Activated CD8-positive, alpha-beta memory T cell treated with anti-CD3 and anti-CD28 coated beads for 48 hours (primary cell): ENCODE measurements at places on chromosomes 11 and 22.

DNA sequence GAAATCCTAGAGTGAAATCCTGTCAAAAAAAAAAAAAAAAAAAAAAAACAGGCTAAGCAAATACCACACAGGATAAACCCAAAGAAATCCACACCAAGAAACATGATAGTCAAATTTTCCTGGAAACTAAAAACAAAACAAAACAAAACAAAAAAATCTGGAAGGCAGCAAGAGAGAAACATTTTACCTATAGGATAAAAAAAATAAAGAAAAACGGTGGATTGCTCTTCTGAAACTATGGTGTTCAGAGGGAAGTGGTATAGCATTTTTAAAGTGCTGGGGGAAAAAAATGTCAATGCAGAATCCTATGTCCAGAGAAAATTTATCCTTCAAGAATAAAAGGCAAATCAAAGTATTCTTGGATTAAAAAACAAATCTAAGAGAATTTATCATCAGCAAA, 41.6 kb upstream of the CBX7 start:
- DNase-seq: no peak

DNA sequence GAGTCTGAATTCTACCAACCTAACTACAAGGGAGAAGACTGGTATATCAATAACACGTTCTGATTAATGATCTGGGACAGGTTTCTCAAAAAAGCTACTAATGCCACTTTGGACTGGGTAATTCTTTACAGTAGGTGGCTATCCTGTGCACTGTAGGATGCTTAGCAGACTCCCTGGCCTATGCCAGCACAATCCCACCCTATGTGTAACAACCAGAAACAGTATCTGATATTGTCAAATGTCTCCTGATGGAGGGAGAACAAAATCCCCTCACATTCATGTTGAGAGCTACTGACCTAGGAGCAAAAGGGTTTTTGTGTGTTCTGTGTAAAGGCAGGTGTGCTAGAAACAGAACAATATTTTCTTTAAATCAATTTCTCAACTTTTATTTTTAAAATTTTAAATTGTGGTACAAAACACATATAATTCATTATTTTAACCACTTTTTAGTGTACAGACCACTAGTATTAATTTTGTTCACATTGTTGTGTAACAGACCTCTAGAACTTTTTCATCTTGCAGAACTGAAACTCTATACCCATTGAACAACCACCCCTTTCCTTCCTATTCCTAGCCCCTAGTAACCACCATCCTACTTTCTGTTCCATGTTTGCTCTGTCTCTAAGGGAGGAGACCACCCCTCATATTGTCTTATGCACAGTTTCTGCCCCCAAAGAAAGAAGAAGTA, 2.1 kb upstream of the MS4A6A start:
- DNase-seq: no peak

GRCh38 chr11:69500285-69501120, 19.0 kb downstream of the LINC01488 start:
- no peak for DNase-seq

- no peak for DNase-seq
Observed at GRCh38 chr11:90661233-90661632, 438.4 kb upstream of the CHORDC1 start.

GRCh38 chr11:33721984-33722383, 14.2 kb downstream of the CD59 start:
- DNase-seq: no peak

DNA sequence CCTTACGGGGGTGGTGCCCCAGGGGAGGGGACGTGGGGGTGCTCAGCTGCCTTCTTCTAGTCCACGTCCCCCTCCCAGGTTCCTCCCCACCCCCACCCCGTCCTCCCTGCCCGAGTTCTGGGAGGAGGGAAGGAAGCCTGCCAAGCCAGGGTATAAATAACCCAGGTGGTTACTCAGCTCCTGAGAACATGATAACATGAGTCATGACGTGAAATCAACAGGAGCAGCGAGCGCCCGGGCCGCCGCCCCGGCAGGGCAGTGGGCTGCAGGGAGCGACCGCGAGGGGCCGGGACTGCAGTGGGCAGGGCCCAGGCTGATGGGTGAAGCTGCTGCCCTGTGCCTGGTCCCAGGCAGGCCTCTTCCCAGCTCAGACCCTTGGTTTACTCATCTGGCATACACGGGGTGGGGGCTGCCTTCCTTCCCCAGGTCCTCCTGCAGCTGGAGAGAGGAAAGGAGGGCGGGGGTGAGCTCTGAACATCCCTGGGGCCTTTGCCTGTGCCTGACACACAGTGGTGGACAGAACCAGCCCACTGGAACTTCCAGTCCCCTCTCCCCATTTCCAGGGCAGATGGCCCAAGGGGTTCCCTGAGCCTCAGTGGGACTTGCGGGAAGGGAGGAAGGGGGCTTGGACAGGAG, 8.8 kb upstream of the PDGFB start:
- DNase-seq: no peak

DNA sequence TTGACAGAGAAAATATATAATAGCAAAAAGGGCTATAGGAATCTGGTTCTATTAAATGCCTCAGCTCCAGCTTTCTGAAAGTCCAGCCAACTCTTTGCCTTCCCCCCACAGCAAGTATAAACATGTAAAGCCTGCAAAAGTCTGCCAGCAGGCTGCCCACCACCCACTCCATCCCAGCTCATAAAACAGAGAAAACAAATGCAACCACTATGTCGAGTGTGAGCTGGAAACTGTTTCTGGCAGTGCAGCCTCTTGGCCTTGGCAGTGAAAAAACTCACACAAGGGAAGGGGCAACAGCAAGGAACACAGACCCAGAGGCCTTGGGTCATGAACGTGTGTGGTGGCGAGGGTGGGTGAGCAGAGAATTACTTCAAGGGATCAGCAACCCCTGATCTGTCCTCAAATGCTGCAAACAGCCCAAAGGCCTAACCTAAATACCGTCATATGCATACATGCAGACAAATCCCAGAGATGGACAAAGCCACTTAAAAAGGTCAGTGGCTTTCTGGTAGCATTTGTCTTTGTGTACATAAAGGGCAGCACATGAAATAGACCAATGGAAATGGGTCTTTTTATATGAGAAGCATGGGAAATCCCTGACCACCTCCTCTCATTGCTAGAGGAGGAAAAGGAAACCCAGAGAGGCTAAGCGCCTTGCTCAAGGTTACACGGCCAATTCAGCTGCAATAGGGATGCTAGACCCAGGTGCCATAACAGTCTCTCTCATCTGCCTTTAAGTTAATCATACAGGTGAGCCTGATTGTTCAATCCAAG, 74.8 kb downstream of the NAT10 start:
- DNase-seq: no peak

DNA sequence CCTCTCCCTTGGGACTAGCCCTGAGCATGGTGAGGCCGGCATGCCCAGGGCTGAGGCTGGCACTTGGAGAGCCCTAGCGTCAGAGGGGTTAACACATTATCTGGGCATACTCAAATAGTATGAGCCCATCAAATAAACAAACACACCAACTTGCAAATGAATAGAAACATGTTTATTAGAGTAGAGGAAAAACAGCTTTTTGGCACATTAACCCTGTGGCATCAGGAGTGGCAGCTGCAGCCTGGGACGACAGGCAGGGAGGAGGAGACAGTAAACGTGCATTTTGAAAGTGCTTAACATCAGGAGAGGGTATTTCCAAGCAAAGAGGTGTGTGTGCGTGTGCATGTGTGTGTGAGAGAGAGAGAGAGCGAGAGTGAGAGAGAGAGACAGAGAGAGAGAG, 684.9 kb downstream of the NTM start:
- no peak for DNase-seq

DNA sequence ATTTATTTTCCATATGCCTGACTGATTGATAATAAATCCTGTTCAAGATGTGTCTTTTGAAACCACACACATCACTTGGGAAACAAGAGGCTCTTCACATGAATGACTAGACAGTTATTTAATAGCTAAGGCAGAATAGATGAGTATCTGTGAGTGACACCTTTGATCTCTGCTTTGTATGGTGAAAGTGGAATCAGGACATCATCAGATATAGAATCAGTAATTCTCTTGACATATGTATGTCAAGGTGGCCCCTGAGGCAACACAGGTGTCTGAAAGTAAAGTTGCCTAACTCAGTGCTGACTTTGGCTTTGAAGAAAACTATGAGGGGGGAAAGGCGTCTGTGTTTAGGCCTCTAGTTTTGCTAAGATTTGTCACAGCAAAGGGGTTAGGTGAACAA, 11.5 kb upstream of the CASP4 start:
- no peak for DNase-seq

GRCh38 chr11:17036666-17037658, 22.7 kb upstream of the PLEKHA7 start:
- DNase-seq: no peak

DNA sequence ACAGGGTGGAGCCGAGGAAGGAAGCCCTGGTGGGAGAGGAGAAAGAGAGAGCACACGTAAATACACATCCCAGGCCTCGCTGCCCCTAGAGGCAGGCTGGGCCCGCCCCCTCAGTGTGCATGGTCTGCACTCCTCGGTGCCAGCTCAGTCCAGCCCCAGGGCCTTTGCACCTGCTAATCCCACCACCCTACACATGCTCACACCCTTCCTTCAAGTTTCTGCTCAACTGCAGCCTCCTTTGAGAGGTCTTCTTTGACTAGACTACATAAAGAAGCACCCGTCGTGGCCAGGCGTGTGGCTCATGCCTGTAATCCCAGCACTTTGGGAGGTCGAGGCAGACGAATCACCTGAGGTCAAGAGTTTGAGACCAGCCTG, 5.5 kb downstream of the IL2RB start:
- no peak for DNase-seq

DNA sequence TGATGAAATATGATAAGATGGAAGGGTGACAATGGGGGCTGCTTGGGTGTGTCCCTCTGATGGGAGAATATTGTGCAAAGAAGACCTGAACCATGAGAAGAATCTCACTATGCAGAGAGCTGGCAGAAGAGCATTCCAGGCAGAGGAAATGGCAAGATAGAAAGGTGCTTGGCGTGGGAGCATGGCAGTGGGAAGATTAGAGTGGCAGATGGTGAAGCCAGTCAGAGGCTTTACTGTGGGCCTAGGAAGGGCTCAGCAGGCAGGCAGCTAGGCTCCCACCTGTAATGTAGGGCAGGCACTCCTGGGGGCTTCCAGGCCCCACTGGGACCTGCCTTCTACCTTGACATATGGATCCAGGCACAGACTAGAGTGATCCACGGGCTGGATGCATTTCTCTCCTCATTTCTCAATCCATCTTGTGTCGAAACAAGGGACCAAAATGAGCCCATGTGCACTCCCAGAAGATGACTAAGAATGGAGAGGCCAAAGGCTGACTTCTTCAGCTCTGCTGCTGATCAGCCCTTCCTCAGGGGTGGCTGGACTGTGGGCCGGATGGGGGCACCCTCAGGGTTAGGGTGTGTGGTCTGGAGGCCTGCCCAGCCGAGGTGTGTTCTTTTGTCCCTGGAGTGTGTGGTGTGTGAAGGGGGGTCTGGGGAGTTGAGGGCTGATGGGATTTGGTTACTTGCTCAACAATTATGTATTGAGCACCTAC, 88.3 kb downstream of the TSPAN18 start:
- no peak for DNase-seq

DNA sequence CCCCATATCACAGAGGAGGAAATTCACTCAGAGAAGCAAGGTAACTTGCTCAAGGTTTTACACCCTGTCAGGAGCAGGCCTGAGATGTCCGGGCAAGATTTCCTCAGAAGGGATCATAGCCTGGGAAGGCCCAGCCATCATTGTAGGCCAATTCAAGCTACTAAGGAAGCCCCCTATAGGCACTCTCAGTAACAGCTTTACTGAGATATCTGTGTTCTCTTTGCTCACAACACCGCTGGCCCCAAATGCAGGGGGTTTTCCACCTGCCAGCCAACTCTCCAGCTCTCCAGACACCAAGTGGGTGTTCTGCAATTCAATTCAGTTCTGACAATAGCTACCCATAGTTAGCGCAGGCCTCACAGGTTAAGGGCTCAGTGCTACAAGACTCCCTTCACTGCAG, 84.0 kb downstream of the SLC36A4 start:
- no peak for DNase-seq

- no peak for DNase-seq
Observed at GRCh38 chr11:60378354-60378753, at the start of gene MS4A7. TSS of gene MS4A7 (plus strand) at chr11:60378532. CDS start at chr11:60383142, 4,610 bp downstream.

- no peak for DNase-seq
Observed at GRCh38 chr11:47392546-47393162, 14.3 kb upstream of the SPI1 start.

DNA sequence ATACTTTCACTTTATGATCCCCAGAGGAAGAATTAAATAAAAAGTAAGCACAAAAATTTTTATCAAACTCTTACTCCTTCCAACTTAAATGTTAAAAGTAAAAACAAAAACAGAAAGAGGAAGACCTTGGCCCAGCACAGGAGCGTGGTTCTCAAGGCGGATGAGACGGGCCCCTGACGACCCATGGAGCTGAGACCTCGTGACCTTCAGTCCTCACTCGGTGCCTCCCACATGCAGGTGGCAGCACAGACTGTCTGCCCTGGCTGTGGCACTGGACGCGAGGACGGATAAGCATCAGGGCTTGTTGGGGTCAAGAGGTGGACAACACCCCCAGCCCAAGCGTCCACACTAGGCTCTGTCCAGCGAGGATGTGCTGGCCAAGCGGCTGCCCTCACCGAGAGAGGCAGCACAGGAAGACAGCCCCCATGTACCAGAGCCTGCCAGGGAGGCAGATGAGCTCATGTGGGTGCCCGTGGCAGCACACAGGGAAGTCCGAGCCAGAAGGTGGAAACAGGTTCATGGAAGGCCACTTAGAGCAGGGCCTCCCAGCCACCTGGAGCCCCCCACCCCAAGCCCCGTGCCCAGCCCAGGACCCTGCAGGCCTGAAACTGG, 1389.8 kb downstream of the TBC1D22A start:
- DNase-seq: no peak

DNA sequence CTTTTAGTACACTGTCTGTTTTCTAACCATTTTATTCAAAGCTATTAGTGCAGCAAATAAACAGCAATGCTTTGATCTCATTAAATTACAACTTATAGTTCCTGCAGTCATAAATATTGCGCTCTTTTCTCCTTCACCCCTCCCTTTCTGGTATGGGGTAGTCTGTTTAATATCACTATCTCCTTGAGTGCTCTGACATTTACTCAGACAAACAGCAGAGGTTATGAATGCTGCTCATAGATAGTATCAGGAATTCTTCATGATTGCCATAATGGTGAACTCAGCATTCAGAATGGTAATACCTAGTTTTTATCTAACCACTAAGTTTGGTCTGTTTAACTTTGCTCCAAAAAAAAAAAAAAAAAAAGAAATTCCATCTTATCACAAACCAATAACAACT, 87.4 kb downstream of the EIF3M start:
- no peak for DNase-seq

GRCh38 chr22:25419247-25420113, 145.0 kb upstream of the GRK3 start:
- DNase-seq: no peak

DNA sequence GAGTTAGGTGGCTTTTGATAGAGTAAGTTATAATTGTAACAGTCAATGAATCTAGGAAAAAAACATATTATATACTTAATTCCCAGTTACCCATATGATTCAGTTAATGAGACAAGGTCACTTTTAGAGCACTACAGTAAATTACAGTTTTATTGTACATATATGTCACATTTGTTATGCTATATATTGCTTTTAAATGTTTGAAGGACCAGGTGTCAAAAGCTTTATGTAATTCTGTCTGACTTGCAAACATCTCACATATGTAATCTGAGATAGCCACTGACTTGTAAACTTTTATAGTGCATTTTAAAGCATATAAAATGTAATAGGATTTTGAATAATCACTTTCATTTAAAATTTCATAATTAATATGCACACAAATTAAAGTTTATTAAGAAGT, 36.7 kb upstream of the PDGFD start:
- no peak for DNase-seq

- DNase-seq: no peak
Observed at GRCh38 chr11:44767421-44767820, 40.7 kb downstream of the TSPAN18 start.
